ENCODE measurements at places on chromosomes 2 and 18.

GRCh38 chr2:203803053-203803429 is 64.5 kb upstream of the CTLA4 start:
- no peak for DNase-seq

DNA sequence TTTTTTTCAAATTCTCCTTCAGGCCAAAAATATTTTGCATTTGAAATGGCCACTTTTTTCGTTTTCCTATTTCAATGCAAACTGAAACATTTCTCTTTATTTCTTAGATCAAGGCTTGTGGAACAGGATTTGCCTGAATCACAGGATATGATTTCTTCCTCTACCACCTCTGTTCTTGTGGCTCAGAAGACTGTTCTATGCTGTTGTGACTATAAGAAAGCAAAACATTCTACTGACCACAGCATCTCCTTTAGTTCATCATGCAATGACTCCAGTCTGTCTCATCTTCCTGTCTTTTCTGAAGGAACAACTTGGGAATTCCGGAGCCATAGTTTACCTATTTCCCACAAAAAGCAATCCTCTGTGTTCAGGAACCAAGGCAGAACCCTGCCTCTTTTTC is 16.2 kb upstream of the ZNF512 start:
- DNase-seq = no peak

- DNase-seq = no peak
Measured at GRCh38 chr2:240297256-240298116, 138.0 kb upstream of the GPC1 start.

- DNase-seq = no peak
Measured at GRCh38 chr2:85169581-85169980, 36.4 kb downstream of the TCF7L1 start.

DNA sequence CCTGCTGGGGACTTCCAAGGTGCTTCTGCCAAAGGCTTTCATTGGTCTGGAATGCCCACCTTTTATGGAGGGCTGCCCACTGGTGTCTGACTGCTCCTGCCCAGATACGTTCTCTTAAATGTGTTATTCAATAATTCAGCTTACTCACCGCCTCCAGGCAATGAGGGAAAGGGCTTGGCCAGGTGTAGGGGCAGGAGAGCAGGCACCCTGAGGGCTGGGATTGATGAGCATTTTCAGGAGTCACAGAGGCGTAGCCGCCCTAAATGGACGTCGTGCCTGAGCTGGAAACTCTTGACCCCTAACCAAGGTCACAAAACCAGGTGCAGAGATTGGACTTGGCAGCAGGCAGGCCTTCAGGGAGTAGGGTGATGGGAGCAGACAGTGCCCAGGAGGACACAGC is 26.8 kb downstream of the MAL start:
- no peak for DNase-seq

- no peak for DNase-seq
Measured at GRCh38 chr18:69882965-69883668, 64.6 kb downstream of the CD226 start.

- DNase-seq = no peak
Measured at GRCh38 chr18:38421872-38422615, 856.4 kb upstream of the CELF4 start.

GRCh38 chr2:98650998-98651397 is 42.6 kb downstream of the UNC50 start:
- no peak for DNase-seq

GRCh38 chr2:17851731-17852585 is 26.5 kb upstream of the KCNS3 start:
- peak; percentile 36 for DNase-seq

DNA sequence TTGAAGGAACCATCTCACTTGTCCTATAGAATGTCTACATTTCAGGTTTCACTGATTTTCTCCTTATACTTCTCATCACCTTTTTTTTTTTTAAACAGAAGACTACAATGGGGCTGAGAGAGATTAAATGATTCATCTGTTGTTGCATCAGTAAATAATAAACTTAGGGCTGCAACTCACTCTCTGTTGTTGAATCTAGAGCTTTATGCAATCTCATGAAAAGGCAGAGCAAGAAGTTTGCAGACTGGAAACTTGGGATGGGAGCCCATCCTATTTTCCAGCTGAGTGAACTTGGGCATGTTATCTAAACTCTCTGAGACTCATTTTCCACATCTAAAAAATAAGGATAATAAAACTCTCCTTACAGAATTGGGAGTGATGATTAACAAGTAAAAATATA is 58.4 kb downstream of the PDE1A start:
- no peak for DNase-seq

DNA sequence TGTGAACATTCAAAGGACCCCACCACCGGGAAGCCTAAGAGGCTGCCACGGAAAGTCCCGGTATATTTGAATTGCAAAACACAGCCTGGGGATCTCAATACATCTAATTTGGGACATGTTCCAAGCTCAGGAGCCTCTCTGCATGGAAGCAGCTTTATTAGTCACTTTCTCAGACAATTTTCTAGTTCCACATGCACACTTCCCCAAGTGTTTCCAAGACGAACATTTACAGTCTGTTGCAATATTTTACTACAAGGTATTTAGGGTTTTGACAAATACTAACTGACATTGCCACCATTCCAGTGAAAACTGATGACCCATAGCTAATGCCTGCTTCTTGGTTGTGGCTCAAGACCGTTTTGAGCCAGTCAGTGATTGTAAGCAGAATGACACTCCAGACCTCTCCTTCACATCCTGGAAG is 145.3 kb downstream of the NCKAP5 start:
- no peak for DNase-seq

DNA sequence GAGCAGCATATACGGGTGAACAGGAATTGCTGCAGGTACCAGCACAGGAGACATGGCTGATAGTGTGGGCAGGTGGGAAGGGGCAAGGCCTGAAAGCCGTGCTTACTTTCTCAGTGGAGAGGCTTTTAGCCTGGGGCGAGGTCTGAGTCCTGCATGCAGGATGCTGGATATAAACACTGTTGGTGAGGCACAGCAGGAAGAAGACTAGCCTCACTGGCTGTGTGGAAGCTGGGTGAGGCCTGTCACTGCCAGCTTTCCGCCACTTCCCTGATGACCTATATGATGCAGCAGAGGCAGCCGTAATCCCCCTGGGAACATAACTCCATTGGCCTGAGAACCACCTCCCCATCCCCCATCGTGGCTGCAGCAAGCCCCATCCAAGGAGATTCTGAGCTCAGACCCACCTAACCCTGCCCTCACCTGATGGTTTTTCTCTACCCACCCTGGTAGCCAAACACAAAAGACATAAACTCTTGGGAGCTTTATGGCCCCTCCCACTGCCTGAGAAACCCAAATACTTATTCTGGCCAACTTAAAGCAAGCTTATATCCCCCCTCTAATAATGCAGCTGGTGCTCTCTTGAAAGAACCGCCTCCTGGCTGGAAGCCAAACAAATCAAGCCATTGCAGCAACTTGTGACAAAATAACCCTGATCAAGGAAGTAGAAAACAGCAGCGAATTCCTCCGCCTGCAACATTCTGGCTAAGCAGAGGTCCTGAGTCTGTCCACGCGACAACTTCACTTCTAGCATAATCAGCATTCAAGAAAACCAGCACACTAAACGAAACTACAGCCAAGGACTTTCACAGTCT is 54.6 kb upstream of the DSC1 start:
- no peak for DNase-seq

DNA sequence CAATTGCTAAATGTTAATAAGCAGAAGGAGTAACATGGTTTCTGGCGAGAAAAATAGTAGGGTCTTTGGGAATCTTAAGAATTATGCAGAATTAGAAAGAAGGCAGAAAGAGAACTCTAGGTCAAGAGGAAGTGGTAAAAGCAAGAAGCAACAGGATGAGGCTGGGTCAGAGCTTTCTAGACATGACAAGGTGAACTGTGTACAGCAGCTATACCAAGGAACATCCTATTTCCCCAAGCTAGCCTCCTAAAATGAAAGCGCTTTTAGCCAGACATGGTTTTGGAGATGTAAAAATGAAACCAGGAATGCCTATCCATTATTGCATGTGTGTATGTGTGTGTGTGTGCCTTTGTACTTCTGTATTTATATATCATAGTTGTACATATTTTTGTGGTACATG is 42.3 kb upstream of the STAT1 start:
- DNase-seq = no peak

- DNase-seq = no peak
Measured at GRCh38 chr2:181774685-181775084, 94.4 kb upstream of the NEUROD1 start.

GRCh38 chr2:26758790-26759321 is 5.2 kb upstream of the SLC35F6 start:
- no peak for DNase-seq

DNA sequence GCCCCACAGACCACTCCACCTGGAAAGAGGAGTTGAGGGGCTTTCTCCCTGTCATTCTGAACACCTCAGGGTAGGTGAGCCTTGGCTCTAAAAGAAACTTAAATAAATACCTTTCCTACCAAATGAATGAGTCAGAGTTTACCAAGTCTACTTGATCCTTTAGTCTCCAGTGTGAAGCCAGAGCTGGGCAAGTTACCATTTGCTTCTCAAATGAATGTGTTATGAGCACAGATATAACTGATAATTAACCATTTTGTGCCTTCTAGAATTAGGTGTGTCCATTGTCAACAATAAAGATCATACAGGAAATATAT is 347.7 kb downstream of the KIAA1328 start:
- no peak for DNase-seq

- DNase-seq = peak; percentile 73
Measured at GRCh38 chr2:200252265-200253067, 54.0 kb upstream of the SPATS2L start.

DNA sequence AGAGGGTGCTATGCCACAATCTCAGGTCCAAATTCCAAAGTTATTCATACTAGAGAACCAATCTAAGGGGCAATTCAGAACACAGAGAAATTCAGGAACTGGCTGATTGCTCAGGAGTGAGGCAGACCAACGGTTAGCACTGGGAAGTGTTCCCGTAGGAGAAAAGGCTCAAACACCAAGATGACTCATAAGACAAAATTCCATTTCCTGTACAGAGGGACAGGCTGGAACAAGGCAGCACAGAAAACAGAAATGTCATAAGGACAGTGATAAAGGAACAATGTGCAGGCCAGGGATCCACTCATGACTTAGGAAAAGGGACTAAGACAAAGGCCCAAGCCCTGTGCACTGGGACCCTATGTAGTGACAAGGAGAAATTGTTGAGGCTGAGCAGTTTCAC is 54.2 kb downstream of the PDE1A start:
- no peak for DNase-seq

- no peak for DNase-seq
Measured at GRCh38 chr18:3824101-3824500, 374.1 kb downstream of the TGIF1 start.
